ENCODE measurements at places on chromosomes 3 and 15.

GRCh38 chr3:133667118-133667517 lies 5.4 kb upstream of the TOPBP1 start:
- no peak for DNase-seq

GRCh38 chr3:78140866-78141265 lies 1101.0 kb downstream of the ROBO2 start:
- DNase-seq, result no peak

- no peak for DNase-seq
These were observed 3.1 kb downstream of the SLC51B start for GRCh38 chr15:65048241-65048640.

- DNase-seq, result no peak
These were observed 12.4 kb upstream of the ZMAT3 start for GRCh38 chr3:179083977-179084376.

DNA sequence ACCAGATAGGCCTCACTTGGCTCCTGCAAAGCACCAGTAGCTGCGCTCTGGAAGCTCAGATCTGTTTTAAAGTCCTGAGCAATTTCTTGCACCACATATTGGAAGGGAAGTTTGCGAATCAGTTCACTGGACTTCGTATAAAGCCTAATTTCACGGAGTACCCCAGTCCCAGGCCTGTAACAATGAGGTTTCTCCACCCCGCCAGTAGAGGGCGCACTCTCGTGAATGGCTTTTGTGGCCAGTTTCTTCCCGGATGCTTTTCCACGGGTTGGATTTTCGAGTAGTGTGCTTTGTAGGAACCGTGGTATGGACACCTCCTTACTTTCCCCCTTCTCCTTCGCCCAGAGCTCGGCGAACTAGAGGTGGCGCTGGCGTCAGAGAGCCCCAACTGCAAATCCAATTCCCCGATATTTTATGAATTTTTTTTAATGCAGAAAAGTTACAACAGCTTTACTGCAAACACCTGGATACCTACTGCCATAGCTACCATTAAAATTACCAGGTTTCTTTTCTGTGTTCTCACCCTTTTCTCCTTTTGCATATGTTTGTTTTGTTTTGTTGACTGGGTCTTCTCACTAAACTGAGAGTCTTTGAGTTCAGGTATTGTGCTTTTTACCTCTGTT lies 13.3 kb downstream of the RARB start:
- DNase-seq, result no peak

GRCh38 chr3:37591116-37591781 lies 270.4 kb upstream of the CTDSPL start:
- no peak for DNase-seq

DNA sequence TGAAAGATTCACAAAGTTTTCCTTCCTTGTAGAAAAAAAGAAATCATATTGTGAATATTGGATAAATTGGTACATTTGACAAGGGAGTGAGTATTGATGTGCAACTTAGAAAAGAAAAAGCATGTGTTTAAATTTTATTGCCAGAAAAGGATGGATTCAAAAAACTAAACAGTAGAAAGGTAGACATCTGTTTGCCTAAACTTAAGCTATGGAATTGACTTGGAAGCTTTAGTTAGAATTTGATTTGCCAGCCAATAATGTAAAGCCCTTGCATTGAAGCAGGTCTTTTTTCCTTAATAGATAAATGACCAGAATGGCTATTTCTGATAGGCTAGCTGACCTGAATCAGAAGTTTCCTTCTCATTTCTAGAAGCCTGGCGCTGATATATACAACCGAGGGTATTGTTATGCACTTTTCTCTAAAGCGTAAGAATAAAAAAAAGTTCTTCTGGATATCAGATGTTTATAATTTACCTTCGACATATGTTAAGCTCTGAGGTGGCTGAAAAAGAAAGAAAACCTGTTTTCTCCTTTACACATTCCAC lies 4.2 kb downstream of the RARB start:
- no peak for DNase-seq

DNA sequence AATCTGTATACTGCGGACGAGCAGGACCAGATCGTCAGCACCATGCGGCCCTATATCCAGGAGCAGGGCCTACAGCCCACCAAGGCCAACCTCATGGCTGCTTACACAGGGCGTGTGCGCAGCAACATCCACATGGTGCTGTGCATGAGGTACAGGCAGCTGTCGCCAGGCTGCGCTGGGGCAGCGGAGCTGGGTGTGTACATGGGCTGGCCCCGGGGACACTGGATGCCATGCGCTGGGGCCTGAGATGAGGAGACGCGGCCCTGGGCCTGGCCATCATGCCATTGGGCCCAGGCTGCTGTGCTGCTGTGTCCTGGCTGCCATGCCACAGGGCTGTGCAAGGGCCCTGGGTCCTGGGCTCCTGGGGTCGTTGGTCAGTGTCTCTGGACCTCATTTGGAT lies 61.5 kb downstream of the SEMA3G start:
- no peak for DNase-seq

DNA sequence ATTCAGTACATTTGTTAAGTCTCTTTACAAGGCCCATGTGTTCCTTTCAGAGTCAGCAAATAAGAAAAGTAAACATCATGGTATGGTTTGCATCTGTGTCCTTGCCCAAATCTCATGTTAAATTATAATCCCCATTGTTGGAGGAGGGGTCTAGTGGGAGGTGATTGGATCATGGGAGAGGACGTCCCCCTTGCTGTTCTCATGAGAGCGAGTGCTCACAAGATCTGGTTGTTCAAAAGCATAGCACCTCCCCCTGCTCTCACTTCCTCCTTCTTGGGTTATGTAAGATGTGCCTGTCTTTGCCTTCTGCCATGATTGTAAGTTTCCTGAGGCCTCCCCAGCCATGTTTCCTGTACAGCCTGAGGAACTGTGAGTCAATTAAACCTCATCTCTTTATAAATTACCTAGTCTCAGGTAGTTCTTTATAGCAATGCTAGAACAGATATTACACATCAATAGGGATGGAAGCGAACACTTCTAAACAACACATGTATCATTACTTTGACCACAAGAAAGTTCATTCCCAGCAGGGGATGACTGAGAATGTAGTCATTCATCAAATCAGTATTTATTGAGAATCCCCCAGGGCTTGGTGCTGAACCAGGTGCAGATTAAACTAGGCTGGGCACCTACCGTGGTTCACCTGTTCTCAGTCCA lies 4.1 kb downstream of the EFCAB12 start:
- no peak for DNase-seq

GRCh38 chr15:31206386-31207181 lies 105.1 kb upstream of the TRPM1 start:
- no peak for DNase-seq

DNA sequence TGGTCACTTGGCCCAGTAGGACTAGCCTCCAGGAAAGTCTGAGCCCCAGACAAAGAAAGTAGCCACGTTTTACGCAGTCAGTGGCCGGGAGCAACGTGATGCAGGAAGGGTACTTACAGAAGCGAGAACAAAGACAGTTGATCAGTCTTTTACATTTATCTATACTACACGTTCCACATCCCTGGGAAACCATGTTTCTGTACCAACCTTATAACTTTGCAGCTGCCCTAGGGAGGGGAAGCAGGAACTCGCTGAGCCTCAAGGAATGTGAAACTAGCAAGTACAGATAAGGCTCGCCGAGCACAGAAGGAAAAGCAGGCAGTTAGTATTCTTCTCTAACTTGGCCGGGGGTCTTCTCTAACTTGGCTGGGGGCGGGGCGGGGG lies 3.4 kb upstream of the KNL1 start:
- DNase-seq, result no peak

GRCh38 chr3:65961733-65962132 lies 77.0 kb downstream of the MAGI1 start:
- no peak for DNase-seq

DNA sequence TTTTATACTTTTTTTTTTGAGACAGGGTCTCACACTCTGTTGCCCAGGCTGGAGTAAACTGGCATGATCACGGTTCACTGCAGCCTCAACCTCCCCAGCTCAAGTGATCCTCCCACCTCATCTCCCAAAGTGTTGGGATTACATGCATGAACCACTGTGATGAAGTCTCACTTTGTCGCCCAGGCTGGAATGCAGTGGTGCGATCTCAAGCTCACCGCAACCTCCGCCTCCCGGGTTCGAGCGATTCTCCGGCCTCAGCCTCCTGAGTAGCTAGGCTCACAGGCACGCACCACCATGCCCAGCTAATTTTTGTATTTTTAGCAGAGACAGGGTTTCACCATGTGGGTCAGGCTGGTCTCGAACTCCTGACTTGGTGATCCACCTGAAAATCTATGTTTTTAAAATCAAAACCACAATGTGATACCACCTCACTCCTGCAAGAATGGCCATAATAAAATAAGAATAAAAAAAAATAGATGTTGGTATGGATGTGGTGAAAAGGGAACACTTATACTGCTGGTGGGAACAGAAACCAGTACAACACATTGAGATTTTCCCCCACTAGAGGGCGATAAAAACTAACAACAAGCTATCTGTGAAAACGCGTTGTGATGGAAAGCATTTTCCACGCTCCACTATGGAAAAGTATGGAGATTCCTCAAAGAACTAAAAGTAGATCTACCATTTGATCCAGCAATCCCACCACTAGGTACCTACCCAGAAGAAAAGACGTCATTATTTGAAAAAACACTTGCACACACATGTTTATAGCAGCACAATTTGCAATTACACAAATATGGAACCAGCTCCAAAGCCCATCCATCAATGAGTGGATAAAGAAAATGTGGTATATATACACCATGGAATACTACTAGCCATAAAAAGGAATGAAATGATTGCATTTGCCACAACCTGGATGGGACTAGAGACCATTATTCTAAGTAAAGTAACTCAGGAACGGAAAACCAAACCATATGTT lies 26.8 kb upstream of the OCA2 start:
- no peak for DNase-seq

- no peak for DNase-seq
These were observed 54.9 kb upstream of the MYRIP start for GRCh38 chr3:39754549-39754948.

DNA sequence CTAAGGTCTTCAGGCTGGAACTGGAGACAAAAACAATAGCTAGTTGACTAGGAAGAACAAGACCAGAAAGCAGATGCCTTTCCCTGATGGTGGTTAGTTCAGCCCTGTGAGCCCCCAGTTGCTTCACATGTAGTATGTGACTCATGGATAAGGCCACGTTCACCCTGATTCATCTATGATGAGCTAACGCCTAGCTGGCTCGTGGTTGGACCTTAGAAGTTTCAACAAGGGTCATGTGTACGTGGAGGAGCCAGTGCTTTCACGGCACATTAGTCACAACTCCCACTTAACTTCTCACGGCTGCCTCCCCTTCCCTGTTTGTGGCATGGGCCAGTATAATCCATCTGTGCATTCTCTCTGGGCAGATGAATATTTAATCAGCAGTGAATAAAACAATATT lies 20.6 kb downstream of the COL8A1 start:
- DNase-seq, result no peak

DNA sequence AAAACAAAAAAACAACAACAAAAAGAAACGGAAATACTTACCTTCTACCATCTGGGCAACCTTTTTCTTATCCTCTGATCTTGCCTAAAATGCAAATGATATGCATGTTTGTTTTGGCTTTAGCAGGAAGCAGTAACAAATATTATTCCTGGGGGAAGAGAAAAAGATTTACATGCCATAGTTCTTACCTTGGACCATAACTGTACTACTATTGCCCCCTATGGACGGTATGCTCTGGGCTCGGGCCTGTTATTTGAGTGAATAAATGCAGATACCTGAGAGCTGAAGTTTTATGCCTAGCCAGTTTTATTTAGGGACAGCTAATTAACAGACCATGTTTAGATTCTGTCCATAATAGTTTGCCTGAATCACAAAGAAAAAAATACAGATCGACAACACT lies 12.6 kb upstream of the STARD5 start:
- DNase-seq, result no peak

- DNase-seq, result no peak
These were observed 29.8 kb downstream of the GNB4 start for GRCh38 chr3:179421500-179421899.

- DNase-seq, result no peak
These were observed 150.8 kb downstream of the LEKR1 start for GRCh38 chr3:156976933-156977332.

DNA sequence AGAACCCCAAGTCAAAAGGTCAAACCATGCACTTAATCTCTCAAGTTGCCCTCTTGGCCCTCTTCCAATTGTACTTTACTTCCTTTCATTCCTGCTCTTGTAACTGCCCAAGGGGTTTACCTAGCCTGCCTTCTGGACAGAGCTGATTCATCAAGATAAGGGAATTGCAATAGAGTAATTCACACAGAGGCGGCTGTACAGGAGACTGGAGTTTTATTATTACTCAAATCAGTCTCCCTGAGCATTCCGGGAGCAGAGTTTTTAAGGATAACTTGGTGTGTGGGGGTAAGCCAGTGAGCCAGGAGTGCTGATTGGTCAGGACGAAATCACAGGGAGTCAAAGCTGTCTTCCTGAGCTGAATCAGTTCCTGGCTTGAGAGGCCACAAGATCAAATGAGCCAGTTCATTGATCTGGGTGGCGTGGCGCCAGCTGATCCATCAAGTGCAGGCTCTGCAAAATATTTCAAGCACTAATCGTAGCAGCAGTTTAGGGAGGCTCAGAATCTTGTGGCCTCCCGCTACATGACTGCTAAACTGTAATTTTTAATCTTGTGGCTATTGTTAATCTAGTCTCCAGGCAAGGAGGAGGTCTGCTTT lies 590.0 kb downstream of the EPHA3 start:
- no peak for DNase-seq

GRCh38 chr3:111285694-111286093 lies 214.1 kb downstream of the NECTIN3 start:
- no peak for DNase-seq

DNA sequence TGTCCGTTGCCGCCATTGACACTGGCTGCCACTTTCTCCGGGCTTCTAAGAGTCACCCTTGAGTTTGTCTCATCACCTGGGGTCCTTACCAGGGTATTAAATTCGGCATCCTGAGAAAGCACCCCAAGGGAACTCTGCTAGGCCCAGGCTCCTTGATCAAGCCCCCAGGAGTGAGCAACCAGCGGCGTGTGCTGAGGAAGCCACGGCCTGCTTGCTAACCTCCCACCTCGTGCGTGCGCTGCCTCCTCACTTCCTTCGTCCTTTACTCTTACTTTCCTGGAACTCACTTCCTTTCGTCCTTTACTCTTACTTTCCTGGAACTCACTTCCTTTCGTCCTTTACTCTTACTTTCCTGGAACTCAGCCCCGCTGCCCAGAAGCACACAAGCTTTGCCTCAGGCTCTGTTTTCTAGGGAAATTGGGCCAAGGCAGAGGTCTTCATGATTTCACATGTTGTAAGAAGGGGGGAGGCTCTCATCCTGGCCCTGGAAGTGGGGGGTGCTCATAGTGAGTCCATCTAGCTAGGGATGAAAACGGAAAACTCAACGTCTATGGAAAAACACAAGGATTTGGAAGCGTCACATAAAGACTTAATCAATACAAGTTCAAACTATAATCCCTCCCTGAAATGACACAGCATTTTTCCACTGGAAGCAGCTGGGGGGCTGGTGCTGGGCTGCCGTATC lies 36.7 kb upstream of the BDH1 start:
- no peak for DNase-seq

- no peak for DNase-seq
These were observed 17.1 kb downstream of the BHLHE40 start for GRCh38 chr3:4996223-4996765.

Measured in stimulated activated CD4-positive, alpha-beta T cell treated with anti-CD3 and anti-CD28 coated beads, TNF-alpha, amount 100 ng/mL, for 4 hours (primary cell).